ENCODE measurements at places on chromosomes 1 and 21. TPM values are rescaled to one million over a fixed set of nuclear protein-coding genes. Genes with fewer than 3 reads are reported as not detected.

The SFN gene
- total RNA-seq = not detected

The CORT gene
- not detected for total RNA-seq

The COG2 gene
- 20.1 TPM for total RNA-seq

The SLC5A9 gene
- total RNA-seq = not detected

The LMX1A gene
- not detected for total RNA-seq

The OR6K3 gene
- total RNA-seq = not detected

The SLC44A3 gene
- total RNA-seq = 0.57 TPM

The NDC1 gene
- total RNA-seq = 83.6 TPM

The AVPR1B gene
- not detected for total RNA-seq

The GJA8 gene
- not detected for total RNA-seq

The OR2G6 gene
- total RNA-seq = not detected

The TMOD4 gene
- total RNA-seq = not detected

The PROK1 gene
- not detected for total RNA-seq

The GUCA2A gene
- not detected for total RNA-seq

The ELAVL4 gene
- not detected for total RNA-seq

The RWDD3 gene
- 12.0 TPM for total RNA-seq

The PROX1 gene
- total RNA-seq = not detected

The SYT6 gene
- not detected for total RNA-seq

The ABCG1 gene
- 1.9 TPM for total RNA-seq

The GNAI3 gene
- total RNA-seq = 20.1 TPM

The KCNQ4 gene
- not detected for total RNA-seq

The LTN1 gene
- total RNA-seq = 10.8 TPM

The C1orf185 gene
- not detected for total RNA-seq

The PADI4 gene
- total RNA-seq = not detected

The ZNF593OS gene
- not detected for total RNA-seq

The GRIK3 gene
- total RNA-seq = not detected
